Stimulated activated CD4-positive, alpha-beta T cell treated with anti-CD3 and anti-CD28 coated beads, Interleukin-2, amount 100 ng/mL, for 4 hours (primary cell): ENCODE measurements at places on chromosomes 3 and 15.
A peak's percentile ranks its signal among the peaks of the same experiment; 100 is the strongest.

- DNase-seq, result no peak
Observed at GRCh38 chr15:47756872-47757271, 39.6 kb downstream of the SEMA6D start.

DNA sequence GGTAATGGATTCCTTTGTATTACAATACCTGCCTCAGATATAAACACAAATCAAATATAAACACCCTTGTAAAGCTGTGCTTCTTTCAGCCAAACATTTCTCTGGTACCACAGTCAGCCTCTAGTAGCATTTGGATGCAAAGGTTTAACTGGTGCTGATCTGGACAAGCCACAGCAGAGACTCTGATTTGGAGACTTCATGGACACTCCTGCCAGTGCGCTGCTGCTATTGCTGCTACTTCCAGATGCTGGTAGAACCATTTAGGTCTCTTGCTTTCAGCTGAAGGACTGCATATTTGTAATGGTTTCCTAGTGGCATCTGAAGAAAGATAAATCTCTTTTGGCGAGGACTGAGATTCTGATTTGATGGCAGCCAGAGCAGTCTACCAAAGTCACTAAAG is 36.9 kb downstream of the NCK1 start:
- no peak for DNase-seq

DNA sequence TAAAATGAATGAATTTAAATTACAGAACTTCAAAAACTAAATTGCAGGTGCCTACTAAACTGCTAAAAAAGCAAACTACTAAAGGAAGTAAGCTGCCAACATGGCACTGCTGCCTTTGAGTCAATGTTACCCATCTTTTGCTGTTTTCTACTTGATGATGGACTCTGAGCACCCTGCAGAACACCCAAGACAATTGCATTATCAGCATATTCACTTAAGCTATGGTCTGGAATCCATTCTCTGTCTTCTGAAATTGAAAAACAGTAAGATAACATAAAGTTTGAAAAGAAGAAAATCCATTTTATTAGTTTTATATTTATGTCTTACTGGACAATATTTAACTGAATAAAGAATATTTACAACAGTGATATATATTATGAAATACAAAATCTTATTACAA is 91.4 kb downstream of the ZBBX start:
- DNase-seq, result no peak

DNA sequence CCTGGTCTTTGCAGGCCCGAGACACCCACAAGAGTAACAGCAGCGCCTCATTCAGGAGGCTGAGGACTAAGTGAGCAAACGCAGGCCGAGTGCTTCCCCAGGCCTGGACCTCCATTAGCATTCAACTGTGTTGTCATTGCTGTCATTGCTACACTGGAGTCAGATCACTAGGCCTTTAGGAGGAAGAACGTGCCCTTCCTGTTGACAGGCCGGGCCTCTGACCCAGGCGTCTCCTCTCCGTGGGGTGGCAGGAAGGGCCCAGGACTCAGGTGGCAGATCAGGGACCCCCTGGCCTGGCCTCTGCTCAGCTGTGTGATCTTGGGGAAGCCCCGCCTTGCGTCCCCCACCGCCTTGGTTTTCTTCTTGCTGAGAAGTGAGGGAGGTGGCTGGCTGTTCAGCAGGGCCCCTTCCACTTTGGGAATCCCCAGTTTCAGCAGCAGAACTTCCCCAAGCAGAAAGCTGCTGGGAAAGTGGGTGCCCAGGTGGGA is 19.1 kb downstream of the ZDHHC19 start:
- DNase-seq, result no peak

DNA sequence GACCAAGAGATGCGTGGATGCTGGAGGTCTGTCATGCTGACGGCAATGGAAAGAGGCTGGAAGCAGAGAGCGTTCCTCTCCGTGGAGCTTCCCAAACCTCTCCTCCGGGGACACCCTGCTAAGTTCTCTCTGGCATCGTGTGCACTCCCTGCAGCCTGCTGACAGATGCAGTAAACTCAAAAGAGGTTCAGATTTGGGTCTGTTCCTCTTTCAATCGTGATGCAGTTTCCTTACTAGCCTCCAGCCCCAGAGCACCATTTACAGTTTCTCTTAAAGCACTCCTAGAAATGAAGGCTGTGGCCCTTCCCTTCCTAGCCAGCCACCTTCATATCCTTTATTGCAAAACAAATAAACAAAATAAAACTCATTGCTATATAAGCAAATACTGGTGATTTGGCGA is 47.3 kb upstream of the LRRC58 start:
- no peak for DNase-seq

DNA sequence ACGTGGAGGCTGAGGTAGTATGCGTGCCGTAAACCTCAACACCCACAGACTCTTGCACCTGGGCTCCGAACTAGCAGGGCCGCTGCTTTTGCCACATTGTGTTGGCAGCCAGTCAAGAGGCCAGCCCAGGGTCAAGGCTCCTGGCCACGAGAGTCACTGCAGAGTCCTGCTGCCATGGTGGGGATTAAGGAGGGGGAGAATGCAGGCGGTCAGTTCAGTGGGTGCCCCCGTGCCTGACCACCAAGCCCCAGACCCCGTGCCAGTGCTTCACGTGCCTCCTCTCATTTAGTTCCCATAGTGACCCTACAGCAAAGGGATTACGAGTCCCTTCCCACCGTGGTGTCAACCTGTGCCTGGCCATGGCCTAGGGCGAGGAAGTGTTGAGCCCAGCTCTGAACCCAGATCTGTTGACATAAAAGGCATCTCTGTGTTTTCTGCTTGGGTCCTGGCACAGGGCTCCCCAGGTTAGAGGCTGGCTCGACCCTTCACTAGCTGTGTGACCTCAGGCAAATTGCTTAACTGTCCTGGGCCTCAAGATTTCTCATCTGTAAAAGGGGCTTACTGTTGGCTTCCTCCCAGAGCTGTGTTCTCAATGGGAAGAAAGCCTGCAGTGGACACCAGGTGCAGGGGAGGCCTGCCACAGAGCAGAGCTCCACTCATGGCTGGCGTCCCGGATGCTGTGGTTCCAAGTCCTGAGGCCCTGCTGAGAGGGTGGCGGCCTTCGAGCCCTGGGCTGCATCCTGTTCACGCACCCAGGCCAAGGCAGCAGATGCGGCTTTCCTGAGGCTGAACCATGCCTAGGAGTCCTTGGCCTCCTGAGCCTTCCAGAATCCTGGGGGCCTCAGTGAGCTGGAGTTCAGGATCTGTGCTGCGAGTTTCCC is 32.8 kb downstream of the FBLN2 start:
- DNase-seq, result no peak

DNA sequence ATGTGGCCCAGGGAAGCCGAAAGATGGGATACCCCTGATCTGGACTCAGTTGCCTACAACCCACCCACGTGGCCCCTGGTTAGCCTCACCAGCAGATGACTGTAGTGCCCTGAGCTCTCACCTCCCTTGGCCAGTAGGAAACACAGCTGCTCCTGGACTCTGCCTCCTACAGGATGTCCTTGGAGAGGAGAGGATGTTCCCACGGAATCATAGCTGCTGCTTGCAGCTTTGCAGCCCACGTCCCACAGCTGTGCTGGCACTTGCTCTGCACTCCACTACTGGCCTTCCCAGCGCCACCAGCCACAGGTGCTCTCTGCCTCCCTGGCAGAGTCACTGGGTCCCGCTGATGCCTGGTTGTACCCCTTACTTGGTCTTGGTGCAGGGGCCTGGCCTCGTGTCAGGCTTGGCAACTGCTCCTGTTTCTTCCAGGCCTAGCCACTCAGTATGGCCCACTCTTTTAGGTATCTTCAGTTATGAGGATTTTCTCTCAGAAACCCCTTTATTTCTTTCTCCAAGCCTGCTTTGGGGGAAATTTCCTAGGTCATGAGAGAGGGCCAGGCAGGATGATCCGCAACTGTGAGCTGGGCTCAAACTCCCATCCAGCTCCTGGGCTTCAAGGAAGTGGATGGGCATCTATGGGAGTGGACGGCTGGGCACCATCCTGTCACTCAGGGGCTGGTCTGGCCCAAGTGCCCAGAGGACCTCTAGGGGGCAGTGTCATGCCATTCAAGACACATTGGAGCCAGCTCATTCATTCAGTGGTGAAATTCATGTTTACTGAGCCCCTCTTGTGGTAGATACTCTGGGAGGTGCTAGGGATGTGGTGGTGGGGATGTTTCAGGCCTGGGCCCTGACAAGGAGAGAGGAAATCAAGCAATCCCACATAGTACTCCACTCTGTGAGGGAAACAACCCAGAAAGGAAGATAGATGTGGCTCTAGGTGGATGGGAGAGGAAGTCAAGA is 16.2 kb upstream of the VILL start:
- peak; percentile 55 for DNase-seq

GRCh38 chr15:68209735-68210408 is 4.7 kb upstream of the CALML4 start:
- DNase-seq, result peak; percentile 35

GRCh38 chr15:40045572-40046217 is 6.7 kb upstream of the SRP14 start:
- DNase-seq, result no peak

DNA sequence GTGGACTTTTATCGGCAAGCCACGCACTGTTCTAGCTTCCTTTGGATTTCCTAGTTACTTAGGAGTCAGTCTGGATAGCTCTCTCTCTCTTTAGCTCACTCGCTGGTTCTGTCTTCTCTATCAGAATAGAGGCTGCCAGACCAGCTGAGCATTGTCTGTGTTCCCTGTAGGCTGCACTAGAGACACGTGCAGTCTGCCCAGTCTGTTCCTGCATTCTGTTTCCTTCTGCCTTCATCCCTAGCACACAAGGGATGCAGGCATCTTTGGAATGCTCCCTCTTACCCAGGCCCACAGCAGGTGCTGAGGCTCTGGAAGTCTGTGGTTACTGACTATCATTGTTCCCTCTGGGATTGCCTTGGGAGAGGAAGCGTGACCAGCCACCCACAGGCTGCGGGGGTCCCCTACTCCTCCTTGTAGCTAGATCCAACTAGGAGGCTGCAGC is 322.8 kb downstream of the ZNF621 start:
- no peak for DNase-seq

- DNase-seq, result no peak
Observed at GRCh38 chr3:46955801-46956259, 20.7 kb downstream of the CCDC12 start.

DNA sequence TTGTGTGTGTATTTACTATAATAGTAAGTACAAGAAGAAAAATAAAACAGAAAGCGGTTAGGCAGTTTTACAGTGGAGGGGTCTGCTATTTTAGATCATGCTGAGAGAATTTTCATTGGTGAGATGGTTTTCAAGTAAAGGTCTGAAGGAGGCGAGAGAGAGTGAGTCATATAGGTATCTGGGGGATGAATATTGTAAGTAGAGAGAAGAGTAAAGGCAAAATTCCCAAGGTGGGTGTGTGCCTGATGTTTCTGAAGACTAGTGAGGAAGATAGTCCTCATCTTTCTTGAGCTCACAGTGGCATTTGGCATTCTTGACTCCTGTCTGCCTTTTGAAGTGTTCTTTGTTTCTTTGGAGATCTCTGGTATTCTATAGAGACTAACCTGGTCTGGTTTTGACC is 38.6 kb downstream of the CRYBG3 start:
- no peak for DNase-seq

DNA sequence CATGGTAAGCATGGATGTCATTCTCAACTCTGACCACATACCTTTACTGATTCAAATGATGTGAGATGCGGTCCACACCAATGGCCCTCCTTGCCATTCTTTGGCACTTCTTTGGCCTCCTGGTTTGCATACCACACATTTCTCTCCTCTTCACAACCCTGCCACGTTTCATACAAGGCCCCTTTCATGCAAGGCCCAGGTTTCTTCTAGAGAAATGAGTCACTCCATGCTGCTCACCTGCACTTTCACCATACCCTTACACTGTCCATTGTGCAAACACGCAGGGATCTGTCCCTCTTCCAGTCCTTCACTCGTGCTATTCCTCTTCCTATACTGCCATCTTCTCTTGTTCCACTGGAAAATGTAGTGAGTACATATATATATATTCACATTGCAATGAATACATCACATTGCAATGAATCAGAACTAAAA is 24.4 kb upstream of the SLC24A5 start:
- no peak for DNase-seq

DNA sequence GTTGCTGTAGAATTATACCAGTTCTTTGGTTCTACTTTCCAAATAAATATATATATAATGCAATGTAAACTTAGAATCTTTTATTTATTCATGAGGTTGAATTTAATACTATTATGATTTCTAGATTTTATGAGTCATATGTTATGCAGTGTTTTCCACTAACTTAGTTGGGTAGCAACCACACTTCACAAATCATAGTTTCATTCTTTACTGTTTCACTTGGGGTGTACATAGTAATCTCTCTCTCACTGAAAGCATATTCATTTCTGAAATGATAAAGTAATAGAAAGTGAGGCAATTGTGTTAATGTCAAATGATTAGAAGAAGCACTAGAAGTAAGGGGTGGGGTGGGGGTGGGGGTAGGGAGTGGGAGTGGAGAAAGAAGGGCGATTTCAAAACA is 52.6 kb downstream of the IQCH start:
- DNase-seq, result no peak

- no peak for DNase-seq
Observed at GRCh38 chr3:12399226-12399625, 85.1 kb upstream of the TSEN2 start.

DNA sequence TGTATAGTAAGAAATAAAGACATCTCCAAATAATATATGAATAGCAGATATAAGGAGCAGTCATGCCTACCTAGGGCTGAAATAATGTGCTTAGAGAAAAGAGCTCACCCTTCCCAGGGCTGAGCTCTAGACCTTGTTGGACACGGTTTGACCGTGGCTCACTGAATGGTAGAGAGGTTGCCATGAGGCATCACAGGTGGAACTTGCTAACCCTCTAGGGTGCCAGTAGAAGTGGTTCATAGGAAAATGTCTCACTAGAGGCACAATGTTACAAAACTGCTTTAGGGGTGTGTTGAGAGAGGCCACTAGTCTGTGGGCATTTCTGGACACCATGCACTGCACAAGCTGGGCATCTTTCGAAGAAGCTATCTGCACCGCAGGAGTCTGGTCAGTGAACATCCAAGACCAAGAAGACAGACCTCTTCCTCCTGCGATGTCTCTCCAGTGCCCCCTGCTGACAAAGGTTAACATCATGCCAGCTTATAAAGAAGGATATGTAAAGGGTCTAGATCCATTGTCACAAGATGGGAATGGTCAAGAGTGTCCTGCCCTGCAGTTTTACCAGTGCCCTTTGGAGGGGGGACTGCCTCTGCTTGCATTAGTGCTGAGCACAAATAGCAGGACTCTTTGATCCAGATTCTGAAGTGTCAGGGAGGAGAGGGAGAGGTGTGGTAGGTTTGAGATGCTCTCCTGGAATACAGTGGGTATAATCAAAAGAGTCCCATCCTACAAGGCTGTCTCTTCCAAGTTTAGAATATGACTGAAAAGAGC is 266.8 kb downstream of the ZNF385D start:
- no peak for DNase-seq

- DNase-seq, result no peak
Observed at GRCh38 chr15:98845138-98845884, 162.3 kb downstream of the PGPEP1L start.

GRCh38 chr15:89575656-89576416 is 567 bp downstream of the TICRR start:
- no peak for DNase-seq

DNA sequence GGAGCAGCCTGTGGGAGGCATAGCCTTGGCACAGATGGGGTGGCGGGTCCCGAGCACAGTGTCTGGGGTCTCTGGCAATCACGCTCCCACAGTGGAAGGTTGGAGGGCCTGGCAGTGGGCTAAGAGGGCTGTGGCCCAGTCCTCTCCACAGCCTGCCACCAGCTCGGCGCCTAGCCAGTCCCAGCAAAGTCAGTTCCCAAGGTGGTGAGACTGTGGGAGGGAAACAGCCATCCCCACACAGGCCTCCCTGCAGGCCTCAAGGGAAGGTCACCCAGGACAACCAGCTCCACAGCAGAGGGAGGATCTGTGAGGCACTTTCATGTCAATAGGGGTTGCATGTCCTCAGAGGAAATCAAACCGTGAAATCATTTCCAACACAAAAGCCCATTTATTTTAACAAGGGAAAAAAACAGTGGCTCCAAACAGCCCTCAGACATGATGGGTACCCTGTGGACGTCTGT is 27.6 kb upstream of the LIMD1 start:
- no peak for DNase-seq
